ENCODE measurements at places on chromosomes 7 and 10. TPM values are rescaled to one million over a fixed set of nuclear protein-coding genes. Genes with fewer than 3 reads are reported as not detected.

PNLIPRP3 gene
- total RNA-seq, result not detected

INMT gene
- 249 TPM for total RNA-seq

BAMBI gene
- 7.9 TPM for total RNA-seq

ERVW-1 gene
- not detected for total RNA-seq

CACNA2D1 gene
- total RNA-seq, result 12.5 TPM

THSD7A gene
- total RNA-seq, result 7.2 TPM

SFTPA1 gene
- 10,352 TPM for total RNA-seq

C1QL3 gene
- not detected for total RNA-seq

CRHR2 gene
- total RNA-seq, result not detected

DNA sequence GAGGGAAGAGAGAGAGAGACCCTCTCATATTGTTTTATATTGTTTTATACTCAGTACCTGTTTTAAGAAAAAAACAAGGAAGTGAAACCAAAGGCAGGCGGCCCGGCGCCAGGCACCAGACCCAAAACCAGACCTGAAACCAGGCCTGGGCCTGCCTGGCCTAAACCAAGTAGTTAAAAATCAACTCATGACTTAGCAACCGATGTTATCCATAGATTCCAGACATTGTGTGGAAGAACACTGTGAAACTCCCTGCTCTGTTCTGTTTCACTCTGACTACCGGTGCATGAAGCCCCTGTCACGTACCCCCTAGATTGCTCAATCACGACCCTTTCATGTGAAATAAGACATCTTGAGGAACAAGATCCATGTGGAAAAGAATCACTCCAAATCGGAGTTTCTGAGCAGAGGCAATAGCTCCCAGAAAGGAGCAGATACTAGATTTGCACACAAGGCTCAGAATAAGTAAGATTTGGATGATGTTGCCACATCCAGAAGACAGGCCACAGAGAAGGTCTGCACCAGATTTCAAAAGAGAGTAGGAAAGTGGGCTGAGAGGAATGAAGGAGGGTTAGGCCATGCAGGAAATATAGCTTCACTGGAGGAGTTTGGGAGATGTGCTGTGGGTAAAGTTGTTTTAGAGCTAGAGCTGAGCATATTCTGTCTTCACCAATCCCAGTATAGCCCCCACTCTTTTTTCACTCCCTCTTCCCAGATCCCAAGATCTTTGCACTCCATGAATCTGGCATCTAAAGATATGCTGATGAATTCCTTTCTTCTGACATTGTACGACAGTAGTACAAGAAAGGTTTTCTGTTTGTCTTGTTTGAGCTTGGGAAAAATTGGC is 8.8 kb upstream of the ZNF248 start:
- no peak for DNase-seq

DNA sequence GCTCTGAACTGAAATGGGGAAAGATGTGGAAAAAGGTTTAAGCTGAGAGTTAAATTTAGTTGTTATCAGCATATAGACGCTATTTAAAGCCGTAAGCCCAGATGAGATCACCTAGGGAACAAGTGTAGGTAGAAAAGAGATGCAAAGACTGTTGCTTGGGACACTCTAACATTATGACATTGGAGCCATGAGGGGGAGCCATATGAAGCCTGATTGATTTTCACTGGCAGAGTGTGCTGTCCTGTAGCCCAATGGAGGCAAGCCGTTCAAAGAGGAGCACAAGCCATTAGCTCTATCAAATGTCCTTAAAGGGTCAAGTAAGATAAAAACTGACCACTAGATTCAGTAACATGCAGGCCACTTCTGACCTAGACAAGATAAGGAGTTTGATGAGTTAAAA is 223.3 kb downstream of the TWIST1 start:
- DNase-seq, result no peak

DNA sequence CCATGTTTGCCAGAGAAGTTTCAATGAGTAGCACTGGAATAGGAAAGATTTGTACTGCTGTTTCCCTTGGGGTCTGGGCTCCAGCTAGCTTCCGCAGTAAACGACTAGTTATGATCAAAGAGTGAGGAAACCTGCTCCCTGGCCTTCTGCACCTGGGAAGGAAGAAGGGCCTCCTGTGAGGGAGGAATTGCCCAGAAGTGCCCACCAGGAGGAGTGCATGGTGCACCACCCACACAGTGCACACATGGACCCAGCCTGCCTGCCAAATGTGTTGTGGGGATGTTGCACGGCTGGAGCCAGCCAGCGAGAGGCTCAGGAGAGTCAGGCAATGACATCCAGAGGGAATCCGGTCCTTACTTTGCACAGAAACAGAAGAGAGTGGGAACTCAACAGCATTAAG is 27.0 kb upstream of the FAM107B start:
- no peak for DNase-seq

- no peak for DNase-seq
Observed at GRCh38 chr7:90256778-90257177, 11.8 kb downstream of the CFAP69 start.

DNA sequence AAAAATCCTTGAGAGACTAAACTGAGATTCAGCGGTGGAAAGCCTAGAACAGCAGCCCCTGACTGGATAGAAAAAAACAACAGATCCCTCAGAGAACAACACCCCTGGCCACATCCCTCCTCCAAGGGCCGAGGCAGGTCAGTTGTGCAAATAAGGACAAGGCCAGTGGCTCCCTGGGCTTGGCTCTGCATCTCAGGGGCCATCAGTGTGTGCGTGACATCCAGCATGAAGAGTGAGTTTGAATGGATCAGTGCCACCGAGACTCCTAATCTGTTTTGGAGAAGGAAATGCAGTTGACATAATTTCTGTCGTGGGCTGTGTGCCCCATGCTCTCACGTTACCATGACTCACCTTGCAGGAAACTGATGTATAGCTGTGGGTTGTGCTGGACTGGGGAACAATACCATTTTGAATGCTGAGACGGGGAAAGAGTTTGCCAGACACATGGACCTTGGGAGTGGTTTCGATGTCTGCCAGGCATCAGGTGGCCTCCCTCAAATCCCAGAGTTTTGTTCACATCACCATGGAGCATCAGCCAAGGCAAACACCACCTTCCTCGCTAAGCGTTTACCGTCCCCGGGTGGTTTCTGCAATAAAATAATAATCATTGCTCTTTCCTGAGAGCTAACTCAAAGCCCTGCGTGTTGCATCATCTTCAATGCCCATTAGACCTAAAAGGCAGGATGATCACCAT is 153.2 kb upstream of the FZD8 start:
- no peak for DNase-seq

DNA sequence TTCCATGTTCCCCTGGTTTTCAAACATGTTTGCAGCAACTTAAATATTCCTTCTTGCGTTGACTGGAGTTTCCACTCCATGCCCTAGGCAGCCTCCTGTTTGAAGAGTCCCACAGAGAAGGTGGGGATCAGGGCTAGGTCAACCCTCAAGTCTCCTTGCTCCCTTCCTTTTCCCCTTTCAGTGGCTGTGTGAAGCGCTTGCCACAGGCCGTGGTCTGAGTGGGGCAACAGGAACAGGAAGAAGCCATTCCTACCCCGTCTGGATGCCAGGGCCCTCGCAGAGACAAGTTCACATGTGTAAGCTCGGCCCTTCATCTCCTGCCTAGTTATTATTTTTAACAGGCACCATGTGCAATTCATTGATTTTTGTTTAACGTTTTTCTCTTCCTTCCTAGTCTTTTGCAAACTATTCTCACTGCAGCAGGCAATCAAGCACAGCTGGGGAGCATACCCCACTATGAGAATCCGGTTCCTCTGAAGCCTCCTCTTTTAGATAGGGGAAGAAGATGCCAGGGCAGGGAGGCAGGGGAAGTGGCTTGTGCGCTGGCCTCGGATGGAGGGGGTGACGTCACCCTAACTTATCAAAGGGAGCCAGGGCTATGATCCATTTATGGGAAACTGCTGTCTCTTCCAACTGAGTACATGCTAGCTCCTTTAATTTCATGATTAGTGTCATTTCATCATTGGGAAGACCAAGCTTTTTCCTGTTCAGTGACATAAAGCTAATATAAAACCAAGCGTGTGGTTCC is 64.2 kb downstream of the PRLHR start:
- DNase-seq, result peak; percentile 67

DNA sequence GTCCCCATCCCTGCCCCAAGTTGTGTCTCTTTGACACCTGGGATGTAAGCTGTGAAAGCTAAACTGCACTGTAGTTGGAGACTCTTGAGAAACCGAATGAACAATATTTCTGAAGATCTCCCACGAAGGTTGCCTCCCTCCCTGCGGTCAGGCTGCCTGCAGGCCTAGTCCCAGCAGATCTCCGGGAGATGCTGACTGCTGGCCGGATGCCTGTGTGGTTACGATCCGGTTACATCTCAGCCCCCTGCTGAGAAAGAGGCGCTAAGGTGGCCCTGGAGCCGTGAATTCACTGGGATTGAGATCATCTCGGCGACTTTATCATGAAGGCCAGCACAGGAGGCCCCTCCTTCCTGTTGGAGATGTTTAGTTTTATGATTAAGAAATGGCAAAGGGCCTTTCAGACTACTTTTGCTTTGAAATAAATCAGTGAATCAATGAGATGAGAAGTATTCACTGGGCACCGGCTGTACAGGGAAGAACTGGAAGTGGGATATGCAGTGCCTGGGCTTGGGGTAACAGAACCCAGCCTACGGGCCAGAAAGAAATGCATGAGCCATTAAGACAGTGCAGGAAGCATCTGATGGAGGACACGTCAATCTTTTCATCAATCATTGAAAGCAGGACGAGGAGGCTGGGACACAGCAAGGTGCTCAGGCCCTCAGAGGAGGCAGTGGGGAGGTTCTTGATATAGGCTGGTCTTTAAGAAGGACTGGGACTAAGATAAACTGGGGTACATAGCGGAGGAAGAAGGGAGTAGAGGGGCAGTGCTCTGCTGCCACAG is 177.6 kb downstream of the PRKAG2 start:
- DNase-seq, result no peak

GRCh38 chr7:112010994-112011393 is 195.2 kb downstream of the DOCK4 start:
- DNase-seq, result no peak

- DNase-seq, result no peak
Observed at GRCh38 chr7:132475669-132476116, 100.6 kb downstream of the PLXNA4 start.

DNA sequence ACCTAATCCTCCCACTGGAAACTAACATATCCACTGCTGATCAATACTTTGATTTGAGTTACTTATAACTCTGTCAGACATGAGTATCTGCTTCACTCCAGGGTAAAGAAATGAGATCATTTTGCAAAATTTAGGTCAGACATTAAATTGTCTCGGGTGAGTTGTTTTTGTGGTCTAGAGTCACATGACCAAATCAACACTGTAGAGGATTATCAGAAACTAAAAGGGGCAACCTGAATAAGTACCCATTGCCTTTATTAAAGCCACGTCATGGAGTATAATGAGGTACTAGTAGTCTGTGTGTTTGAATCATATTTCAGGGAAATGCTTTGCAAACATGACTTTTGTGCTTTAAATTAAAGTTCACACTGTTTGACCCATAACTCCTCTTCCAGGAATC is 107.7 kb upstream of the ADO start:
- DNase-seq, result no peak

DNA sequence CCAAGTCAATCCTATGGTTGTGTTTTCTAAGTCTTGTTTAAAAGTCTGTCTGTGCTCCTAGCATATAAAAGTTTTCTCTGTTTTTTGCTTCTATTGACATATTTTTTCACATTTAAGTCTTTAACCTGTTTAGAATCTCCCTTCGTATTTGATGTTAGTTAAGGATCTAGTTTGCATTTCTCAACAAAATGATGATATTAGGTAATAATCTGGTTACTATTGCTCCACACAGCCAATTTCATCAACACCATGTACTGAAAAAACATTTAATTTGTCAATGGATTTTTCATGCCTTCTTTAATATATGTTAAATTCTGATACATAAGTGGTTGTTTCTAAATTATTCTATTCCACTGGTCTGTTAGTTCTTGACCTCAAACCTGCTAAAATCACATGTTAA is 17.5 kb upstream of the TSGA13 start:
- no peak for DNase-seq

- no peak for DNase-seq
Observed at GRCh38 chr10:6907877-6908530, 327.9 kb upstream of the PRKCQ start.

GRCh38 chr7:33979300-33979806 is 74.0 kb downstream of the BMPER start:
- no peak for DNase-seq

GRCh38 chr10:63628526-63629362 is 107.5 kb downstream of the REEP3 start:
- peak; percentile 65 for DNase-seq

GRCh38 chr7:41694495-41694894 is 8.4 kb downstream of the INHBA start:
- DNase-seq, result no peak

DNA sequence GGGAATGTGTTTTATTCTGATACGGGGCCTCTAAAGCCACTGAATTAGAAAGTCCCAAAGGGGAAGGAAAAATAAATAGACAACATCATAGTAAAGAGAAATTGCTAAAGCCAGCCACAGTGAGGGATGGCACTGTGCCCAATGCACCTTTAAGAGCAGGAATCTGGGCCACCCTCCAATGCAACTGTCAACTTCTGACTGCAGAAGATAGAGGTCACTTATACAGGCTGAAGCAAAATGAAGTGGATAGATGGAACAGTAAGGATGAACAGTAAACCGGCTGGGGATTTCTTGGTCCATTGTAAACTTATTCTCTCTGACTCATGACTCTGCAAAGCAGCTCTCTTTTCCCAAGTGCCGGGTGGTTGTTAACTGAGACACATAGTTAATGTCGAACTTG is 54.0 kb upstream of the KCNIP2 start:
- DNase-seq, result no peak

- DNase-seq, result peak; percentile 72
Observed at GRCh38 chr7:2018569-2019460, 213.9 kb downstream of the MAD1L1 start.

DNA sequence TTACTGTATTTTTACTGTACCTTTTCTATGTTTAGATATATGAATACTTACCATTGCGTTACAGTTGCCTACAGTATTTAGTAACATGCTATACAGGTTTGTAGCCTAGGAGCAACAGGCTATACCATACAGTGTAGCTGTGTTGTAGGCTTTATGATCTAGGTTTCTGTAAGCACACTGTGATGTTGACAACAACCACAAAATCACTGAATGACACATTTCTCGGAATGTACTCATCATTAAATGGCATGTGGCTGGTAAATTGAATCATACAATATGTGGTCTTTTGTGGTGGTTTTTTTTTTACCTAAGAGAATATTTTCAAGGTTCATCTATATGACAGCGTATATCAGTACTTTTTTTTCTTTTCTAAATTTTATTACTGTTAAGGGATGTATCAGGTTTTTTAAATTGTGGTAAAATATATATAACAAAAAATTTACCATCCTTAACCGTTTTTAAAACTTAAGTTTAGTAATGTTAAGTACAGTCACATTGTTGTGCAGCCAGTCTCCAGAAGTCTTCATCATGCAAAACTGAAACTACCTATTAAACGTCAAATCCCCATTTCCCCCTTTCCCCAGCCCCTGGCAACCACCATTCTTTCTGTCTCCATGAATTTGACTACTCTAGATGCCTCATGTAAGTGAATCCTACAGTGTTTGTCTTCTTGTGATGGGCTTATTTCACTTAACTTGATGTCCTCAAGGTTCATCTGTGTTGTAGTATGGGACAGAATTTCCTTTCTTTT is 21.5 kb downstream of the BTAF1 start:
- DNase-seq, result no peak

- DNase-seq, result peak; percentile 8
Observed at GRCh38 chr10:131223422-131223821, 88.1 kb downstream of the TCERG1L start.
